ENCODE measurements at places on chromosomes 11 and 22.

DNA sequence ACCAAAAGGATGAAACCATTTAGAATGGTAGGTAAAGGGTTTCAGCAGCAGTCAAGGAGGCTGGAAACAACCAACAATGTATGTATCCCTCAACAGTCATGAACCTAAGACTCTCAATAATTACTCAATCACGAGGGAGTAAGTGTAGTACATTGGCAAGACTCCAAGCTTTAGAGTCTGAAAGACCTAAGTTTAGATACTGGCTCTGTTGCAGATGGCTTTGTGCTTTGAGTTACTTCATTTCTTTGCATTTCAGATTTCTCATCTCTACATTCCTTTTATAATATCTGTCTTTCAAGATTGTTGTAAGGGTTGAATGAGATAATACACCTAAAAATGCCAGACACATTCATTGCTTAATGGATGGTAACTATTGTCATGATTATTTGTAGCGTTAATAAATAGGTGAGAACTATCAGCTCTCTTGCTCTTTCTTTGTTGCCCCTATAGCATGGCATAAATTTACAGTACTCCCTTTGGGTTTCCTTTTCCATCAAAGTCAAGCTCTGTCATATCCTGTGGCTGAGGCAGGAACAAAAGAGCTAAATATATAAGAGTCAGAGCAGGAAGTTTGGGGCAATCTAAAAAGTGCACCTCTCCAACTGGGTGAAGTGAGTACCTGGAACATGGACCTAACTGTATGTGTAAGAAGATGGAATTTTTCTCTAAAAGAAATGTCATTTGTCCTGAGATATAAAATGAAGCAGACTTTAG is 228.2 kb upstream of the ZC3H12C start:
- H3K4me3 ChIP-seq: no peak overlapping the region
- H3K27me3 ChIP-seq: no peaks in the 10 kb centered on the region
- no peak overlapping the region for H3K27ac ChIP-seq

- peaks cover 2% of the 10 kb centered on the region for H3K4me1 ChIP-seq
- no peak overlapping the region for H3K4me3 ChIP-seq
- no peak for DNase-seq
- no peaks in the 10 kb centered on the region for H3K27me3 ChIP-seq
These were observed 25.0 kb downstream of the USP35 start for GRCh38 chr11:78213526-78214330.

GRCh38 chr22:37823134-37823985 is at the start of gene GALR3:
TSS of gene GALR3 (plus strand) at chr22:37823382. CDS start at chr22:37823407, 25 bp downstream.
- no peak within 1 kb of the TSS for H3K27ac ChIP-seq
- no peaks in the 10 kb centered on the region for H3K27me3 ChIP-seq
- H3K36me3 ChIP-seq: peaks cover 3% of the 10 kb centered on the region

- no peak overlapping the region for H3K4me3 ChIP-seq
- no peaks in the 10 kb centered on the region for H3K27me3 ChIP-seq
- no peak overlapping the region for H3K27ac ChIP-seq
- no peaks in the 10 kb centered on the region for H3K36me3 ChIP-seq
- no peak for DNase-seq
- peaks cover 18% of the 10 kb centered on the region for H3K4me1 ChIP-seq
These were observed 26.7 kb downstream of the UVRAG start for GRCh38 chr11:75841739-75842138.

DNA sequence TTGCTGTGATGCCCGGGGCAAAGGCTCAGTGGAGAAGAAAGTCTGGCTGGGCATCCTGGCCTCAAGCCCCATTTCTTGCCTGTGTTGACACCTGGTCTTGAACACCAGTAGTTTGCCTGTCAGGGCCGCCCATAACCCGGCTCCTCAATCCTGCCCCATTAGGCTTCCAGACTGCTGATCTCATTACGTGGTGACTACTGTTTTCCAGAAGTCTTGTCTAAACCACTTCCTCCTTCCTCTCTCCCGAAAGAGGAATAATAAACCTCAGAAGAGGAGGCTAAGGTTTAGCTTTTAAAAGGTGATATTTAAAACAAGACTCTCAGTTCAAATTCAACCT is 97.7 kb downstream of the CD44 start:
- H3K27me3 ChIP-seq: no peaks in the 10 kb centered on the region
- no peak overlapping the region for H3K4me3 ChIP-seq
- DNase-seq: no peak
- no peak overlapping the region for H3K27ac ChIP-seq
- H3K36me3 ChIP-seq: no peaks in the 10 kb centered on the region

- DNase-seq: no peak
- H3K27me3 ChIP-seq: peaks cover 72% of the 10 kb centered on the region
- no peaks in the 10 kb centered on the region for H3K36me3 ChIP-seq
- no peaks in the 10 kb centered on the region for H3K4me1 ChIP-seq
- H3K27ac ChIP-seq: no peak overlapping the region
These were observed 300.5 kb downstream of the MIAT start for GRCh38 chr22:26957897-26958296.

DNA sequence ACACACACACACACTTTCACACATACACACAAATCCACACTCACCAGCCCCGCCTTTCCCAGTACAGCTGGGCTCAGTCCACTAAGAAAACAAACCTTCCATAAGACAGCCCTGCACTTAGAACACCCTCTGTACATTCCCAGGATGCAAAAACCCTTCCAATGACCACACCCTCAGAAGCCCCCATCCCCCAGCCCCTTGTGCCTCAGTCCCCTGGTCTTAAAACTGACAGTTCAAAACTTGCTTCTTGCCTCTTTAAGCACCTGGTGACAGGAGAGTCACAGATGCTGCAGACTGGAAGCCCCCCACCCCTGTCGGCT is 23.0 kb downstream of the APLNR start:
- no peak overlapping the region for H3K4me3 ChIP-seq
- H3K36me3 ChIP-seq: no peaks in the 10 kb centered on the region
- H3K4me1 ChIP-seq: no peaks in the 10 kb centered on the region
- no peak overlapping the region for H3K27ac ChIP-seq
- DNase-seq: no peak
- H3K27me3 ChIP-seq: no peaks in the 10 kb centered on the region

All from psoas muscle (tissue), 8 donors.